Natural killer cell treated with Interleukin-12 subunit alpha and Interleukin-12 subunit beta and Interleukin-15 and Interleukin-18, amount 100 ng/mL, for 72 hours (primary cell): ENCODE measurements at places on chromosomes 16 and 17.

DNA sequence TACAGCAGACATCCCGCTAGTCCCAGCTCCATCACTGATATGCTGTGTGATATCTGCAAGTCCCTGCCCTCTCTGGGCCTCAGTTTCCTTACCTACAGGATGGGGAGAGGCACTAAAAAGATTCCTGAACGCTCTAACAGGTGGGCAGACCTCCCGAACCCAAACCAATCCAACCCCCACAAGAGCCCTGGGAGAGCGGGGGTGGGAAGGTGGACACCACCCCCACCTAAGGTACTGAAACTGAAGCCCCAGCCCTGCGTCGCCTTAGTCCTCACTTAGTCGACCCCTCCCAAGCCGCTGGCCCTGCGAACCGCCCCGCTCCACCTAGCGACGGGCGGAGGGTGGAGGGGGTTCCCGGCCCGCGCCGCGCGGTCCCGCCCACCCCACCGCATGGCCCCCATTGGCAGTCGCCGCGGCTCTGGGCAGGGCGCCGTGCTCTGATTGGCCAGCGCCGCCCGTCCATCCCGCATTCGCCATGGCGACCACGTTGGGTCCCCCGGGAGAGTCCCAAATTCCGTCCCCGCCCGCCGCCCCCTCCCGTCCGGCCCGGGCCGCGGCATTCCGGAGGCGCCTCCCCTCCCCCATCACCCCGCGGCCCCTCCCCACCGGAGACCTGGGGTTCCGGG lies 578 bp downstream of the CCDC102A start:
- peak overlapping the region; percentile 100 for H3K27ac ChIP-seq
- peaks cover 72% of the 10 kb centered on the region for H3K4me1 ChIP-seq

- H3K4me3 ChIP-seq = peak overlapping the region; percentile 64
- H3K27ac ChIP-seq = peak overlapping the region; percentile 29
- DNase-seq = no peak
- H3K27me3 ChIP-seq = no peaks in the 10 kb centered on the region
These were observed 21.1 kb downstream of the RARA start for GRCh38 chr17:40329839-40330794.

DNA sequence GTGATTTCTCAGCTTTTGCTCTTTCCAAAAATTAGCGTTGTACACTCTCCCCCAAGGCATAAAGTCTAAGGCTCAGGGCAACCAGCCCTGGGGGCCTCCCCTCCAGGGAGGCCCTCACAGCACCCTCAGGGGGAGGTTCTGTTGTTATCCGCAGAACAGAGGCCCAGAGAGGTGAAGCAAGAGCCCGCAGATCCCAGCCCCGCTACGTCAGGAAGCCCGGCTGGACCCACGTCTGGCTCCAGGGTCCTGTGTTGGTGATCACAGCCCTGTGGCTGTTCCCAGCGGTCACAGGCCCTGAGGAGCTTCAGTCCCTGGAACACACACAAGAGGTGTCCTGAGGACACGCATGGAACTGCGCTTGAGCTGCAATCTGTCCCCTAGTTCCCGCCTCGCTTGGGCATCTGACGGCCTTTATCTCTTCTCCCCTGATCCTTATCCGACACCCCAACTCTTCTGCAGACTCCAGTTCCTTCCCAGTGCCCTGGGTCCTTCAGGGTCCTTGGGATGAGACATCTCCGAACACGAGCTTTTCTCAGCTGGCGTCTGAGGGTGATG lies 1.1 kb upstream of the ZG16B start:
- no peaks in the 10 kb centered on the region for H3K36me3 ChIP-seq
- H3K27me3 ChIP-seq = no peaks in the 10 kb centered on the region
- no peaks in the 10 kb centered on the region for H3K4me1 ChIP-seq
- no peak overlapping the region for H3K27ac ChIP-seq
- no peak for DNase-seq
- no peak overlapping the region for H3K4me3 ChIP-seq

- H3K4me1 ChIP-seq = peaks cover 55% of the 10 kb centered on the region
- H3K36me3 ChIP-seq = no peaks in the 10 kb centered on the region
- H3K27ac ChIP-seq = no peak overlapping the region
- H3K27me3 ChIP-seq = no peaks in the 10 kb centered on the region
- no peak overlapping the region for H3K4me3 ChIP-seq
These were observed 289.4 kb downstream of the SEC14L1 start for GRCh38 chr17:77429969-77430752.

DNA sequence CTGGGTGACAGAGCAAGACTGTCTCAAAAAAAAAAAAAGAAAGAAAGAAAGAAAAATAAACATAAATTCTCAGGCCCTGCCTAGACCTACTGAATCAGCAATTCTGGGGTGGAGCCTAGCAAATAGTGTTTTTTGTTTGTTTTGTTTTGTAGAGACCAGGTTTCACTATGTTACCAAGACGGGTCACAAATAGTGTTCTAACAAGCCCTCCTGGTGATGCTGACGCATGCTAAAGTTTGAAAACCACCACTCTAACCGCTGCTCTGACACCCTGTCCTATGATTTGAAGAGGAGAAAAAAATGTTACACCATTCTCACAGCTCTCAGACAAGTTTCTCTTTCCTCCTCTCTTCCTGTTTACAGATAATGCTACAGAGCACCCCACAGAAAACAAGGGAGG lies 1.5 kb downstream of the MRPL10 start:
- H3K27ac ChIP-seq = peak overlapping the region; percentile 91
- H3K27me3 ChIP-seq = no peaks in the 10 kb centered on the region
- H3K36me3 ChIP-seq = peaks cover 7% of the 10 kb centered on the region
- H3K4me1 ChIP-seq = peaks cover 47% of the 10 kb centered on the region
- peak overlapping the region; percentile 97 for H3K4me3 ChIP-seq

DNA sequence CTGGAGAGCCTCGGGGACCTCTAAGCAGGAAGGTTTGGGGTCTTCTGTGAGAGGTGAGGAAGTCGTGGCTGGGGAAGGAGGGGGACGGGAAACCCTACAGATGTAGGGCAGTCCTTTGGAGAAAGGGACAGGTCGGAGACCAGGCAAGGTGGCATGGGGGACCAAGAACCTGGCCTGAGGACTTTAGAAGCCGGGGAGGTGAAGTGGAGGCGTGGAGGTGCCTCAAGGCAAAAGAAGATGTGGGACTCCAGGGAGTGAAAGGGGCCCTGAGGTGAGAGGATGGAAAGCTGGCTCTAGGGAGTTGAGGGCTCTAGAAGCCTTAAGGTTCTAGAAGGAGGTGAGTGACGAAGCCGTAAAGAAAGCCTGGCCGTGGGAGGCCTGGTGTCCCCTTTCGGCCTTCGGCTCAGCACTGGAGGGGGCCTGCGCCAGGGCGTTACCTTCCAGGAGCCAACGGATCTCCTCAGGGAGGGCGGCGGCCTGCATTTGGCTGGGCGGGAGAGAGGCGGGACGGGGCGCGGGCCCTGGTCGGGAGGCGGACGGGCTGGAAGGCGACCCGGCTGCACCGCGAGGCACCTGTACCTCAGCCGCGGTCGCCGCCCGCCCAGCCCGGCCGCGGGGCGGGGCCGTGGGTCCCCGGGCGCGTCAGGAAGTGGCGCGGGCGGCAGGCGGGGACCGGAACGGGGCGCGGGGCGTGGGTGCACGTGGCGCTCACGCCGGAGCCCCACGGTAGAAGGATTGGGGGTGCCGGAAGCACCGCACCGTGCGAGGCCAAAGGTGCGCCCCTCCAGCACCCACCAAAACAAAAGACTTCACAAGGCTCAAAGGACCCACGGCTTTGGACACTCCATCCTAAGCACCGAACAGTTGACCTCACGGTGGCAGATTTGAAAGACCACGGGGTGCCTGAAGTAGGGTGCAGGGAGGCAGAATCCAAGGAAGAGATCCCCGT lies at the start of gene SKAP1:
Gene SKAP1, minus strand, starts transcription at position 577 of the 949 bp plus-strand sequence.
- H3K36me3 ChIP-seq = no peaks in the 10 kb centered on the region
- DNase-seq = peak; percentile 72
- peaks cover 59% of the 10 kb centered on the region for H3K4me1 ChIP-seq
- peak within 1 kb of the TSS; percentile 100 for H3K27ac ChIP-seq

DNA sequence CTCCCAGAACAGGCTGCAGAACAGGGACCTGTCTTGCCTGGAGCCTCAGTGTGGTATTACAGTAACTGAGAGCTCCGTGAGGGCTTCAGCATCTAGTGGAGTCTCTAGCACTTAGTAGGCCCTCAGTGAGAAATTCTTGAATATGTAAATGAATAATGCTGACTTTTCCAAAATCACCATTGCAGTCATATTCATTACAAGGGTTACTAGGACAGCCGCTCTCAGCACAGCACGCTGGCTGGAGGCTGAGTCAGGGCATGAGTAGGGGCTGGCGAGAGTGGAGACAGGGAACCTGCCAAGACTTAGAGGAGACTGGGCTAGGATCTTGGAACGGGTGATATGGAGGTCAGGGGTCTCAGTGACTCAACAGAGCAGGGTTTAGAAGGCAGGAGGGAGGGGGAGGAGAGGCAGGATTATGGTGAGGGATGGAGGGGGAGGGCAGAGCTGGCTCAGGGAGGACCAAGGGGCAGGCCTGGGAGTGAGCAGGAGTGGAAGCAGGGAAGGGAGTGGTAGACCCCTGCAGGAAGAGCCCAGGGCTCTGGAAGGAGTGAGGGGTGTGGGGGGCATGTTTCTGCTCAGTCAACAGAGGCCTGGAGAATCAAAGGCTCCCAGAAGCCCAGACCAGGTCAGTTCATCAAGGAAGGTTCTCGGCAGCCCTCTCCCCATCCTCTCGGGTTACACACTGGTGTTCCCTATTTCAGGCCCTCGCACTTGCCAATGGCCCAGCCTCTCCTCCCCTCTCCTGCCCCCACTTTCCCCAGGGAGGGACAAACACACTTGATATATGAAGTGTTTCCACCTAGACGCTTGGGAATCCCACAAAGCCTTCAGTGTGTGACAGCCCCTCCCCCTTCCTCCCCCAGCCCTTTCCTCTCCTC lies 42.3 kb downstream of the FZD2 start:
- no peak overlapping the region for H3K4me3 ChIP-seq
- H3K27me3 ChIP-seq = peaks cover 9% of the 10 kb centered on the region
- no peak overlapping the region for H3K27ac ChIP-seq
- H3K36me3 ChIP-seq = no peaks in the 10 kb centered on the region
